Anterior cingulate cortex (tissue), 58 donors: ENCODE measurements at places on chromosomes 7 and 10.

DNA sequence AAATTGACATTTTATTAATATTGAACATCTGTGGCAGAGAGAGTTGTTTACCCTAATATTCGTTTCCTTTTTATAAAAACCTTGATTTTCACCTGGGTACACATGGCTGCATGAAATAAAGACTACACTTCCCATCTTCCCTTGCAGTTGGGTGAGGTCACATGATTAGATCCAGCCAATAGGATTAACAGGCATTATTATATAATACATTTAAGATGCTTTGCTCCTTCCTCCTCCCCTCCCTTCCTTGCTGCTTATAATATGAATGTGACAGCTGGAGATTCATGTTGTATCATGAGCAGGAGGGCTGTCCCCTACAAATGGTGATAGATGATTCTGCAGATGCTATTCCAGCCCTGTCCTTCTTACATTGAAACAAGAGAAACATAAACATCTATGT lies 146.6 kb downstream of the SH2D4B start:
- no peak for DNase-seq

DNA sequence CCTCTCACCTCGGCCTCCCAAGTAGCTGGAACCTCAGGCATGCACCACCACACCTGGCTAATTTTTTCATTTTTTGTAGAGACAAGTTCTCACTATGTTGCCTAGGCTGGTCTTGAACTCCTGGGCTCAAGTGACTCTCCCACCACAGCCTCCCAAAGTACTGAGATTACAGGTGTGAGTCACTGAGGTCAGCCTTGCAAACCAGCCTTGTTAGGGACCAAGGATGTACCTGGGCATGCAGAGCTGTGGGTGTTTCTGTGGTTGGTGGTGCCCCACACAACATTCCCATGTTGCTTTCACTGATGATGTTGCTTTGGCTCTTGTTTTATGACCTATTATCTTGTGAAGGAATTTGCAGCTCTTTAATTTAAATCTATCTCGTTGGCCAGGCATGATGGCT lies 54.8 kb downstream of the OTUD1 start:
- no peak for DNase-seq

DNA sequence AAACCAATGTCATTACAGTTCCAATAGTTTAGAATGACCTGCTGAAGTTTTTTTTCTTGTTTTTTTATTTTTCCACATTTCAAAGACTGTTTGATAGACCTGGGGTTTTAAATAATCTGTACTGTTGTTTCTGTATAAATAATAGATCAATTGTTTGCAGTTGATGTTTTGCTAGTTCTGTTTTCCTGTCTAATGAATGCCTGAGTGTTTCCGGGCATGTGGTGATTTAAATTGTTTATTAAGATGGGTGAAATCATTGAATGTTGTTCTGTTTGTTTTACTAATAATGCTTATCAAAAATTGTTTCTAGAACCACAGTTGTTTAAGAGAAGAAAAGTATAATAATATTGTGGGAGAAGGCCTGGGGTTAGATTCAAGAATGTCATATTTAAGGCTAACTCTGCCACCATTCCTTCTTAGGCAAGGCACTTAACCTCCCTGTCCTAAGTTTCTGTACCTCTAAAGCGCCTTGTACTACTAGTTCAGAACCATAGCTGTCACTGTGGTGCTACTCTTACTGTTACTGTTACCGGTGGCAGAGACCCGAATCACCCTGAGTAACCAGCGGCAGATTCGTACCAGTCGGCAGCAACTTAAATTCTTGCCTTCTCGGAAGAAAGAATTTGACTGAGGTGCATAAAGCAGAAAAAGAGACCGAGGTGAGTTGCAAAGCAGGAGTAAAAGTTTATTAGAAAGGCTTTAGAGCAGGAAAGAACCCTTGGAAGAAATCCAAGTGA lies 1014.1 kb downstream of the REEP3 start:
- no peak for DNase-seq

GRCh38 chr7:111750228-111750627 lies 187.9 kb upstream of the IMMP2L start:
- DNase-seq: no peak

DNA sequence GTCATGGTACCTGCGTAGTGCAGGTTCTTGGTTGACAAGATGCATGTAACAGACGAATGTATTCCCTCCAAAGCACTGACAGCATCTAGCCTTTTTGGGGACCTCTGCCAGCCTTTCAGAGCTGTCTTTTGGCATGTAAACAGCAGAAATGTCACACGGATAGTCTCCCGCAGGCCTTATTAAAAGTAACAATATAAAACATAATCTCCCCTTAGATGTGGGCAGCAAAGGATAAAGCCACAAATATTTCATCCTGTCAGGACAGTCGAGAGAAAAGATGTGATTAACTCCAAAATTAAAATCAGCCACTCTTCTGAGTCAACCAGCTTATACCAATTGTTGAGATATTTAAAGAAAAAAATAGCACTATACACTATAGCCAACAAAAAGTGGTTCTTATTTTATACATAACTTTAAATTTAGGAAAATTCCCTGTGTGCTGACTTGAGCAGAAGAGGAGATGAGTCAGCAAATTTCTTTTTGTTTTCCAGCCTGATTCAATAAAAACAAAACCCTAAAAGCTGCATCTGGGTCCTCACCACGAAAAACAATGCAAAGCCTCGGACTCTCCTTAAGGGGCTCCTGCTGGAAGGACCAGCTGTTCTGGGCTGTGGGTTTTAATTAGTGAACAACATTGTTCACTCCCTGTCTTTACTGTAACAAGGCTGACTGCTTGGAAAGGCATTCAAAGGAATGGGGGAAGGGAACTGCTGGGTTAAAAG lies 240.2 kb downstream of the ADAM12 start:
- DNase-seq: no peak

- DNase-seq: no peak
These were observed 134.6 kb downstream of the SEMA3A start for GRCh38 chr7:84060000-84060399.

DNA sequence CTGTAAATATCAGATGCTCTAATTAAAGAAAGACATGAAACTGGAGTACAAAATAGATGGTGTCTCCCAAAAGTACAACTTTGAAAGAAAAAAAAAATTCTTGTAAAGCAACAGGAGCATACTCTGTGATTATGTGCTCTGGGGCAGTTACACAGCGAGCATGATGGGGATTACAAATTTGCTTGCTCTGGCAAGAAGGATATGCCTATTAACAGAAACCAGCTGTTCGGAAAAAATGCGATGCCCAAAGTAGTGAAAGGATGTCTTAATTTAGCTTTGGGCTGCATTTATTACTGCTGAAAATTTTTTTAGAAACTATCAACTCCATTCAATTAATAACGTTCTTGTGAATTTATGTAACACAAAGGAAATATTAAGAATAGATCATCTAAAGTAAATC lies 256.9 kb upstream of the TPK1 start:
- no peak for DNase-seq

DNA sequence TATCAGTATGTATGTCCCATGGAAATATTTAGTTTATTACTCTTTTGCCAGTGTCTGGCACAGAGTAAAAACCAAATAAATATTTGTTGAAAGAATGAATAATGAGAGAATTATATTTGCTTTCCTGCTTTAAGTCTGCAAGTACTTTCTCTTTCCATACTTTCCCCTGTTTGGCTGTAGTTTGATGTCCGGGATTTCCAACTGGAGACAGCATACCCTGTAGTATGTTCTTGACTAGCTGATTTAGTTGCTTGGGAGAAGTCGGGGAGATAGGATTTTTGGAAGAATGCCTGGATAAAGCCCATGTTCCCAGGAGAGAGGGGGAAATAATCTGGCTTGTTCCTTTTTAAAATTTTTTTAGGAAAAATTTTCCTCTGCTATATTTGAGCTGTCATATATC lies 516.1 kb downstream of the CCSER2 start:
- no peak for DNase-seq

- DNase-seq: no peak
These were observed 33.3 kb upstream of the AP5Z1 start for GRCh38 chr7:4742051-4742573.

DNA sequence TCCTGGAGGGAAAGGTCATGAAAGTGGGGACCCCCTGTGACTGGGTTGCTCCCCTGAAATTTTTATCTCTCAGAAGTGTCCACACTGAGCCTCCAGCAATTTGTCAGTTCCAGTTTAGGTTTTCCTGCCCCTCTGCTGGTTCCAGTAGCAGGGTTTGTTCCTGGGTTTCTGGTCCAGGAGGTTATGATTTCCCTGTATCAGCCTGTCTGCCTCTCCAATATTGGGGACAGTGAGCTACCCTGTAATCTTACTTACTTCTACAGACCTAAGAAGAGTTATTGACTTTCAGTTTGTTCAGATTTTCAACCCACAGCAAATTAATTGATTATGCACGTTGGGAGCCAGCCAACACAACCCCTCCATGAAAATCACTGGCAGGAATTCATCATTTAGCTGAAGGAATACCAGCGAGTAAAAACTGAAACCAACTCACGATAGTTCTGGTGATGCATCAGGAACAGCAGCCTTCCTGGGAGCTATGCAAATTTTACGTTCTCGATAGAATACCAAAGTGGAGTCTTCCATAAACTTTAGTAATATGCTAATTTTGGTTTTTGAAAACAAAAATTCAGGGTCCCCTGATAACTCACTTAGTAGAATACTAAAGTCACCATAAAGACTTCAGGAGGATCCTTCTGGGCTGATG lies 31.3 kb upstream of the IL15RA start:
- no peak for DNase-seq

- no peak for DNase-seq
These were observed 192.6 kb upstream of the C7orf33 start for GRCh38 chr7:148397985-148398384.

DNA sequence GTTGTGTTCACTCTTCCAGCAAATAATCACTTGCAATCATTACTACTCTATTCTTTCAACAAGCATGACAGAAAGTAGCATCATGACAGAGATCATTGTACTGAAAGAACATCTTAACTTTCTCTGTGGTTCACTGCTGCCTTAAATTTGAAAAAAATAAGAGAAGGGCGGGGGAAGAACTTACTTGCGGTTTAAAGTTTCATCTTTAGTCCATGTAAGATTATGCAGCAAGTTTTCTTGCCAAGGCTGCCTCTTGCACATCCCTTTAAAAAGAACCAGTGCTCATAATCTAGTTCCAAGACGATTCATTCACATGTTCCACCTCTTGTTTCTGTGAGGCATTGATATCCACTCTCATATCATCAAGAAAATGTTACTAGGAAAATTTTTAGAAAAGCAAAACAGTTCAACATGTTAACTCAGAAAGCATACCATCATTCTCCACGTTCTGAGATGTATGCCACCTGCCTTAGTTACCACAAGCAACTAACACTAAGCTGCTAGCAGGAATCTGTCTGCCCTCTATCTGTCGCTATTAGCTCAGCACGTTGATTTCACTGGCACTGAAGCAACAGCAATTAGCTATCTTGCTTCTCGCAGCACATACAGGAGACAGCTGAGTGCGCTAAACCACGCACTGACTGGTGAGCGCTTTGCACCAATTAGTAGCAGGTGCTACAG lies at the start of gene PCDH15:
TSS of gene PCDH15 (minus strand) at position 491 of the 681 bp plus-strand sequence. CDS start 136,969 bp downstream, outside the sequence.
- DNase-seq: peak; percentile 6

DNA sequence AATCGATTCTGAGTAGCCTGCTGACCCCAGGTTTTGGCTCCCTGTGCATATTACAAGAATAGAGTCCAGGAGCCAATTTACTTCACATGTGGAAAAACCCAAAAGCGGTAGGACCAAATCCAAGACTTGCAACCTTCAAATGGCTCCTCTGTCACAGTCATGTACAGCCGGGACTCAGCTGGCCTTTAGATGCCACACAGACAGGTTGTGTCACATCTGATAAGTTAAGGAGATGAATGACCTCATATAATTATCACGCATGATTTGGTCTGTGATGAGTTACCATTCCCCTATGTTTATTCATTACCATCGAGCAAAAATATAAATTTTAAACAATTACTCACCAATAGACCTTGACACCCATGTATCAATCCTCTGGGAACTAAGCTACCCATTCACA lies 14.2 kb downstream of the CACNA2D1 start:
- no peak for DNase-seq

GRCh38 chr7:82805527-82805960 lies 357.1 kb downstream of the PCLO start:
- DNase-seq: no peak

DNA sequence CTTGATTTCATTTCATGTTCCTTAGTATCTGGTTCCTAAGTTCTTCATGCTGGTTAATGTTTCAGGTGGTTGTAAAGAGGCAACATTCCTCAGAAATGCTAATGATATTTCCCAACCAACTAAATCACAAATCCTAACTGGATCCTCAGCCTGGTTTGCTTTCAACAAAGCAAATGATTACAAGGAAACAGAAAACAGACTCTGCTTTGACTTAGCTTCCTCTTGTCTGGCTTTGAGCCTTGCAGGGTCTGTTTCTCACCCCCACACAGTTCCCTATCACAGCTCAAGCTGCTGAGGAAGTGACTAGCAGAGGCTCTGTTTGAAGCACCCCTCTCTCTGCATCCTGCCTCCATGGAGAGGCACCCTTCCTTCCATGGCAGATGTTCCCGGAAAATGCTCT lies 130.2 kb upstream of the CTTNBP2 start:
- no peak for DNase-seq

DNA sequence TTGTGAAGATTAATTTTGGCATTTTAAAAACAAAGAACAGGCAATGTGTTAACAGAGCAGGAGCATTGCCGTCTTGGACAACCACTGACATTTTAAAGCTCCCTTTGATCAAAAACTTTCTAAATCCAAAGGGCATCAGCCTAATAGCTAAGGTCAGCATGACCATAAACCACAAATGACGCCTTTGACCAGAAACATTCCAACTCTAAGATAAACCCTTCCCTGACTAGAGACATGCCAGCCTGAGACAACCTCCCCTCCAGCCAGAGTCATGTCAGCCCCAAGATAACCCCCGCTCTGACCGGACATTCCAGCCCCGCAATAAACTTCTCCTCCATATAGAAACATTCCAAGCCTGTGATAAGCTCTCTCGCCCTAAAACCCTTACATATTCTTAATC lies 949.4 kb upstream of the POT1 start:
- DNase-seq: no peak

- no peak for DNase-seq
These were observed 33.9 kb downstream of the ICA1 start for GRCh38 chr7:8228068-8228467.

GRCh38 chr10:33676606-33677339 lies 342.3 kb upstream of the NRP1 start:
- DNase-seq: no peak

- no peak for DNase-seq
These were observed 81.0 kb upstream of the CAV2 start for GRCh38 chr7:116418524-116418923.

DNA sequence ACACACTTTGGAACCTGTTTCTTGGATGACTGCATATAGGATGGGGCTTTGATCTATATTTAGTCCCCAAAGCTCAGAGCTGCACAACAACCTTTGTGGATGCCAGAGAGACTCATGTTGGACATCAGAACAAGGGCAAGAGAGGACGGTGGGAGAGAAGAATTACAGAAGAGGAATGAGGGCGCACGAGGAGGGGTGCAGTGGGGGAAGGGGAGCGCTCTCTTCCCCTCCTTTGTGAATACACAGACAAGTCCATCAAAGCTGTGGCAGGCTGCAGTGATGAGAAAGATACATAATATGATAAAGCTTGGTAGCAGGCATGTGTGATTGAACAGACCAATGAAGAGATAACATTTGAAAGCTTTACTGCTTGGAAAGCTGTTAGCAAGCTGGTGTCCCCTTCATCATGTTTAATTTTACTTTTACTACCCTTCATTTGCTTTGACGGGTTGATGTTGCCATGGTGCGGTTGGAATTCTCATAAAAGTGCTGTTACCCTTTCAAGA lies 857.8 kb downstream of the KCNMA1 start:
- no peak for DNase-seq

GRCh38 chr10:35913628-35914027 lies 271.5 kb upstream of the FZD8 start:
- DNase-seq: no peak
